Vagina (tissue), 2 donors: ENCODE measurements at places on chromosomes 1 and 21.

DNA sequence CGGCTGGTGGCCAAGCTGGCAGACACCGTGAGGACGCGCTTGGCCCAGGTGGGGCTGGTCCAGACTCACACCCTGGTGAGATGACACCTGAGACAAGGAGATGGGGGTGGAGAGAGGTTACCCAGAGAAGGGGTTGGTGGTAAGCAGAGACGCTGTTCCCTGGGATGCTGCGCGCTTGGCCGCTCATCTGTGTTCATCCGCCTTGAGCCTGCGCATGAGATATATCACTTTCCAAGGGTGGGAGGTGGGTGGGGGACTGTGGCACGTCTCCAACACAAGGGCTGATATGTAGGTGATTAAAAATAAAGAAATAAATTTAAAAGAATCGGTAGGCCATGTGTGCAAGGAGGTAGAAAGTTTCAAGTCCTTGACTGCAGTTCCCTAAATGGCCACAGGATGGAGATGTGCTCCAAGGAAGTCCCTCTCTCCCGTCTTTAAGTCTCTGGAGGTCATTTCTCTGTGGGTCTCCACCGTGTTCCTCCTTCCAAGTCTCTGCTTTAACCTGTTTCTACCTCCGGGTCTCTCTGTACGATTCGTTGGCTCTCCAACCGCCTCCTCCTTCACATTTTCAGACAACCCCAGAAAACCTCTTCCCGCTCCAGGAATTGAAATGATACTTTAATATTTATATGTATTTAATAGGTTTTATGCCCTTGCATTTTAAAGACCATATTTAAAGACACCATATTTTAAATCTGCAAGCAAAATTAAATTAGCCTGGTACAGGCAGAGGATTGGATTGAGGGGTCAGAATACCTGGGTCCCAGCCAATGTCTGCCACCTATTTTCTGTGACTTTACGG is 4.5 kb downstream of the TTC24 start:
- DNase-seq, result no peak

GRCh38 chr1:167121375-167122120 is 27.7 kb downstream of the STYXL2 start:
- DNase-seq, result no peak

GRCh38 chr21:45580576-45581321 is 38.5 kb upstream of the SLC19A1 start:
- no peak for DNase-seq

GRCh38 chr1:207250431-207250830 is 71.0 kb upstream of the CD55 start:
- no peak for DNase-seq

DNA sequence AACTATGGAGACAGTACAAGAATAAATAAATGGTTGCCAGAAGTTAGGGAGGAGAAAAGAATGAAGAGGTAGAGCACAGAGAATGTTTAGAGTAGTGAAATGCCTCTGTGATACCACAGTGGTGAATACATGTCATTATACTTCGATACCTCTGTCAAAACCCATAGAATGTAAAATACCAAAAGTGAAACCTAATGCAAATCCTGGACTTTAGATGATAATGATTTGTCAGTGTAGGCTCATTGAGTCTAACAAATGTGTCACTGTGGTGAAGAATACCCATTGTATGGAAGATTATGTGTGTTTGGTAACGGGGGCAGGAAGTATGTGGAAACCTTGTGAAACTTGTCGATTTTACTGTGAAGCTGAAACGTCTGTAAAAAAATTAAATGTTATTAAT is 1106.5 kb upstream of the TMPRSS15 start:
- DNase-seq, result no peak
